ENCODE measurements at places on chromosomes 6 and 20.

GRCh38 chr6:143692696-143693095 is 14.9 kb downstream of the PHACTR2 start:
- DNase-seq = no peak

DNA sequence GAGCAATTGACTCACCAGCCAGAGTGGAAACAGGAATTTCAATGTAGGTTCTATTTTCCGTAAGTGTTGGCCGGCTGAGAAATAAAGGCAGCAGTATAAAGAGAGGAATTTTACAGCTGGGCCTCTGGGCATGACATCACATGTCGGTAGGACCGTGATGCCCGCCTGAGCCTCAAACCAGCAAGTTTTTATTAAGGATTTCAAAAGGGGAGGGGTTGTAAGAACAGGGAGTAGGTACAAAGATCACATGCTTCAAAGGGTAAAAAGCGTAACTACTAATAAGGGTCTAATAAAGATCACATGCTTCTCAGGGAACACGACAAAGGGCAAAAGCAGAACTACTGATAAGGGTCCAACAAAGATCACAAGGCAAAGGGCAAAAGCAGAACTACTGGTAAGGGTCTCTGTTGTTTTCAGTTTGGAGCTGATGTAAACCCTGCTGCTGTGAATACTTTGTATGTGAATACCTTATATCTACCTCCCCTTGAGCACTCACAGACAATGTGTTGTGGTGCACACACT is 9.0 kb upstream of the TULP4 start:
- DNase-seq = no peak

DNA sequence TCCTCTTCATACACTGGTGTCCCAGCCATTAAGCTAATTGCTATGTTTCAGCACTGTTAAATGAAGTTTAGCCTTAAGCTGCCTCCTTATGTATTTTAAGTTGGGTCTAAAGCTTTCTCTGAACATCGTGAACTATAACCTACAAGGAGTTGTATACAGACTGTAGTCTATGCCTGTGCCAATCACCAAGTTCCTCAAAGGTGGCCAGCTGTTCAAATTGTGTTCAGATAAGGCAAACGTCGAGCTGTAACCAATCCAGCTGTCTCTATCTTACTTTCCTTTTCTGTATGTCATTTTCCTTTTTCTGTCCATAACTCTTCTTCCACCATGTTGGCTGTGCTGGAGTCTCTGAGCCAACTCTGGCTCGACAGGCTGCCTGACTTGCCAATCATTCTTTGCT is 199.6 kb downstream of the OGFRL1 start:
- no peak for DNase-seq

DNA sequence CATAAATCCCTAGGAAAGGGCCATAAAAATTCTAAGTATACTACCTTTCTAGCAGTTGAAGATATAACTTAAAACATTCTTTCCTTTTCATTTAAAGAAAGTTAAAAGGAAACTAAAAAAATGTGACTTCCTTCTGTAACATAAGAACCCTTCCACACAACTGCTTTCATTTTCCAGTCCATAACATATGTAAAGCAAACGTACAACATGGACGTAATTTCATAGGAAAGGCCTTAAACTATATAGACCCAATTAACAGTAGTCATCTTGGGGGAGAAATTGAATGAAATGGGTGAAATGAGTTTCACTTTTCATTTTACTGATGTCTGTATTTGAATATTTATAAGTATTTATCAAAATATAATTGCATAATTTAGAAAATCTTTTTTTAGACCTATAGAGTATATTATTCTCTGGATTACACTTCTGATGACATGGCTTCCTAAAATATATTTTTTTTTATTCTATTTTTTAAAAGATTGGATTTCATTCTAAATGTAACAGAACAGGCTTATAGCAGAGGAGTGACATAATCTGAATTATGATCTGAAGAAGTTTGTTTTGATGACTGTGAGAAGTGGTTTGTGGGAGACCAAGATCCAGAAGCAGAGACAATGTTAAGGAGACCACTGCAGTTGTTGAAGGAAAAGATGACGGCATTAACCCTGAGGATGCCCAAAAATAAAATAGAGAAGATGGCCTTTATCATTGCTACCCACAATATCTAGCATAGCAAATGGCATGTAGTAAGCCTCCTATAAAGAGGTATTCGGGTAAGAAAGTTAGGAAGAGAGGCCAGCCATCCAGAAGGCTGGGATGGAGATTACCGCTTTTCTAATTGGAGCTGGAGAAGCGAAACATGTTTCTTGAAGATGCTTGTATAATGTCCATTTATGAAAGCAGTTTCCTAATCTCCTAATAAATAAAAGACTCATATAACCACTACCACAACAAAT is 260.4 kb downstream of the PTPRK start:
- DNase-seq = no peak

GRCh38 chr6:128572294-128572693 is 51.9 kb upstream of the PTPRK start:
- DNase-seq = peak; percentile 72

GRCh38 chr20:50526403-50526989 is 16.3 kb downstream of the PTPN1 start:
- no peak for DNase-seq

DNA sequence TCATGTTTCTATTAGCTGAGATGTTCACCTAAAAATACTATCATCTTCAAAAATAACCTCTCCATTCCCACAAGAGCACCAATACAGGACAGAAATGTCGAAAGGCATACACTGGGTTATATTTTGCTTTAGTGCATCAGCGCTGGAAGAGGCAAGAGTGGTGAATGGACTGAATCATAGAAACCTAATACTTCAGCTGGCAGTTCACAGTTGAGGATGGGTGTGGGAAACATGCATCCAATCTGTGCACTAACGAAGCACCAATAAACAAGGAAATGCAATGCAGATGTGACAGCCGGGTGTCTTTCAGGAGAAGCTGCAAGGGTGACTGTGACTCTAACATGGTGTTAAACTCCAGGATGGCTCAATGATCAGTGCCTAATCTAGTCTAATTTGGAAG is 365.8 kb downstream of the ESR1 start:
- DNase-seq = peak; percentile 15

- no peak for DNase-seq
Observed at GRCh38 chr20:37972256-37973058, 60.8 kb downstream of the TTI1 start.

- no peak for DNase-seq
Observed at GRCh38 chr20:22582386-22582963, 1.9 kb downstream of the FOXA2 start.

DNA sequence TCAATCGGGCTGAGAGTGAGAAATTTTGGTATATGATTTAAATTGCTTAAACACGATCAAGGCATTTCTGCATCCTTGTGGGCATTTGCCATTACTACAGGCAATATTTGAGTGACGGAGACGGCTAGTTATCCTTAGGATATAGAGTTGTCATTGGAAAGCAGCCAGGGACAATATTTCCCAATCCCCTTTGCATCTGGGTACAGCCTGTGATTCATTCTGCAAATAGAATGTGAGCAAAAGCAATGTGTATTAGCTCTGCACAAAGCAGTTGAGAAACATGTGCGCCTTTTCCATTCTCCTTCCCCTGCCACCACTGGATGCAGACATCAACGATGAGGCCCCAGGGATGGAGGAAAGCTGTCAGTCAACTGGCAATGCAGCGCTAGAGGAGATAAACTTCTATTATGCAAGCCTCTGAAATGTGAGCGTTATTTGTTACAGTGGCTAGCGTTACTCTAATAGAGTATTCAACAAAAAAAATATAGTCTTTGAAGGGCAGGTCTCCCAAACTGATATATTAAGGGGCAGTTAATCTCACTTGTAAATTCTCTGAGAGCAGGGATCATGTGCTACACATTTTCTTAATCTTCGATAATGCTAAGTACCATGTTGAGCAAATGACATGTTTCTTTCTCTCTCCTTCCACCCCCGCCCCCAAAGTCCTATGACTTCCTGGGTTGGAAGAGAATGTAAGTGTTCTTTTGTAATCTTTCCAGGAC is 37.1 kb upstream of the NCOA3 start:
- peak; percentile 99 for DNase-seq

DNA sequence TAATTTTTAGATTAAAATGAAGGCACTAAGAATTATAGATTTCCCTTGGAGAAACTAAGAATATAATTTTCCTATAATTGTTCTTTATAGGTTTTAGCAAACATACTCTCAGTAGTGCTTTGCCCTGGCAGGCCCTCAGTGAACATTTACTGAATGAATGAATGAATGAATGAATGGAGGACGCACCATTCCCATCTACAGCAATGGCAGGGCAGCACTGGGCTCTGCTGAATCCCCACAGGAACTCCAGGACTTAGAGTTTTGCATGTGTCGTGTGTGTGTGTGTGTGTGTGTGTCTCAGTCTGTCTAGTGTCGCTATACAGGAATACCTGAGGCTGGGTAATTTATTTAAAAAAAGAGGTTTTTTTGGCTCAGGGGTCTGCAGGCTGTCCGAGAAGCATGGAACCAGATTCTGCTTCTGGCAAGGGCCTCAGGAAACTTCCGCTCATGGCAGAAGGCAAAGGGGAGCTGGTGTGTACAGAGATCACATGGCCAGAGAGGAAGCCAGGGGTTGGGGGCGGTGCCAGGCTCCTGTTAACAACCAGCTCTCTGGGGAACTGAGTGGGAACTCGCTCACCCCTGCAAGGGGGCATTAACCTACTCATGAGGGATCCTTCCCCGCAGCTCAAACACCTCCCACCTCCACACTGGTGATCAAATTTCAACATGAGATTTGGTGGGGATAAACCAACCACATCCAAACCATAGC is 20.1 kb downstream of the RNASET2 start:
- no peak for DNase-seq

All from fibroblast of skin of right biceps (primary cell).